CMK (cell line): ENCODE measurements at places on chromosomes 6 and 20.

DNA sequence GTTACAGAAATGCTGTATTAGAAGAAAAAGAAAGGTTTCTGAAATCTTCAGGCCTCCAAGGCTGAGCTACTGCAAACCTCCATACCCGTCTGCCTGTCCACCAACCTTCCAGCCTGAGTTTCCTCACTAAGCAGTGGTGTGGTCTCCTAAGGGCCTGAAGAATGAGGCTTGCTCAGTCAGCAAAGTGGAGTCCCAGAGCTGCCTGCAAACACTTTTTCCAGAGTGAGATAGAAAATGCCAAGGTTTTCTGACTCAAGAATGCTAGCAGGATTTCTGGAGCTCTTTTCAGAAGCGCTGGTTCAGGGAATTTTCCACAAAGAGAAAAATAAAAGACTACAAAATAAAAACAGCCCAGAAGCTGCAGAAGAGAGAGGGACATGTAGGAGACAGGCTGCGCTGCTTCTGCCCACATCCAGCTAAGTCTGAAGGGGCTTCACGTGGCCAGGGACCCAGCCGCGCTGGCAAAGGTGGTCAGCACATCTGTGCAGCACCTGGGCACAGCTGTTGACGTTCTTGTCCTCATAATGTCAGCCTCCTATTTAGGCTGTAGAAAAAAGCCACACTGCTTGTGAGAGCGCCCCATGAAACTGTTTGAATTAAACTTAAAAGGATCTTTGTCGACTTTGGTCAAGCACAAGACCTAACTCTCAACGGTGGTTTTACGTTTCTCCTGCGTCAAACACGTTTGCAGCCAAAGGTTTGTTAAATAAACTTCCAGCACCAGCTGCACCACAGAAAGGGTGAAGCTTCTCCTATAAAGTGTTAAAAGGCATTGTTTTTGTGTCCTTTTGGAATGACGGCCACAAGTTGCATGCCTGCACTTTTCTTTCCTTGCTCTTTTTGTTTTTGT, 209.0 kb downstream of the THBS2 start:
- DNase-seq = no peak

DNA sequence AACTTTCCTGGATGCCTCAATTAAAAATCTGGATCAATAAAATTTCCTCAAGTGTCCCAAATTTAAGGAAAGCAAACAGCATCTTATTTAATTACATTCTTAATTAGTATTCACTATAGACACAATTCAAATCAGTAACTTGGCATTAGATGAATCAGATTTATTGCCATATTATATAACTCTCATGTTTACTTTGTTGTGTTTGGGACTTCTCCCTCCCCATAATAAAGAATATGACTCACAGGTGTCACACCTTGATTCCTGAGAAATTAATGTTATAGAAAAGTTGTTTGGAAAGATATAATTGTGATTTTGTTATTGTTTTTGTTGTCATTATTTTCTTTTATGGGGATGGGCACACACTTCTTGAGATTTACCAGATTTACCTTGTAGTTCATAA, 18.4 kb downstream of the EYA4 start:
- no peak for DNase-seq

DNA sequence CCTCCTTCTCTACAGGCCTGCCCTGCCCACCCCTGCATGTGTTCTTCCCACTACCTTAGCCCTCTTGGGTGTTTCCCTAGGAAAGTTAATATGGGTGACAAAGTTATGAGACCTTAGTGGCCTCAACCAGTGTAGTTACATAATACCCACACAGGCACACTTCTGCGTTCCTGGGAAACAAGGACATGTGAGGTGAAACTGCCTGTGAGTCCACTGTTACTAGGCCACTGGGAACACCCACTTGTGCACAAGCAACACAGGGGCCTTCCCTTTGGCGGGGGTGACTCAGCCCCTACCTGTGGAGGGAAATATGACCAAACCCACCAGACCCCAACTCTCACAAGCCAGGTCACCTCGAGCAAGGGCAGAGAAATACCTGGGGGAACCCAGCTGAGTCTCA, 12.8 kb downstream of the PI16 start:
- no peak for DNase-seq

- no peak for DNase-seq
Measured at GRCh38 chr20:62805711-62806382, 1.2 kb downstream of the OGFR start.

- DNase-seq = no peak
Measured at GRCh38 chr6:37626915-37627314, 70.8 kb downstream of the MDGA1 start.

DNA sequence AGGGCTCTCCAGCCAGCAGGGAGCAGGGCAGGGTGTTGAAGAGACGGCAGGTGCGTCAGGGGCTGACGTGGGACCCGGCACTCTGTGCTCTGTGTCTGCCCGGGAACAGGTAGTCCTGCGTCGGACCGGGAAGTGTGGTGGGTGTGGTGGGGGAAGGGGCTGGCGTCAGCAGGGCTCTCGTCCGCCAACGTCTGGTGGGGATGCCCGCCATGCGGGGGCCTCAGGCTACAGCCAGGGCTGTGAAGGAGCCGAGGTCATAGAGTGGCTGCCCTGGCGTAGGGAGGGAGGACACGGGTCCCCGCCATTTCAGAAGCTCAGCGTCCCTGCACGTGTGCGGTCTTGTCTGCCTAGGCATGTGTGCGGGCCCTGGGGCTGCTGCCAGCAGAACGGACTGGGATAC, 25.3 kb downstream of the DNAJC5 start:
- DNase-seq = no peak

GRCh38 chr6:15872241-15873103, 209.6 kb upstream of the DTNBP1 start:
- DNase-seq = no peak

- no peak for DNase-seq
Measured at GRCh38 chr20:58890518-58891085, 38.1 kb downstream of the GNAS start.

DNA sequence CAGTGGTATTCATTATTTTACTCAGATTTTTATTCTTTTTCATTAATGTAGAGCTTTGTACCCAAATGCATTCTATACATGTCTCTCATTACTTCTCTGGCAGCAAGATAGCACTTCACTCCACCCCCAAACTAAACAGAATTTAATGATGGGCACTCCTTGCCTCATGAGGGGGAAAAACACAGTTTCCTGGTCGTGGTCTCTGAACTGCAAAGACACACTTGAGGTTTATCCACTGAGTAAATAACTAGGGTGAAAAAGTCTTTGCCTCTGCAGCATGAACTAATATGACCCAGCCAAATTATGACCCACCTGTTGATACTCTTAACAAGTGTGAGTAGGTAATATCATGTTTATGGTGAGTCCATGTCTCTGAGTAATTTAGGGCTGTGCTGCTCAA, 785.2 kb upstream of the FLRT3 start:
- DNase-seq = no peak

- no peak for DNase-seq
Measured at GRCh38 chr6:113381959-113382358, 475.2 kb upstream of the MARCKS start.

DNA sequence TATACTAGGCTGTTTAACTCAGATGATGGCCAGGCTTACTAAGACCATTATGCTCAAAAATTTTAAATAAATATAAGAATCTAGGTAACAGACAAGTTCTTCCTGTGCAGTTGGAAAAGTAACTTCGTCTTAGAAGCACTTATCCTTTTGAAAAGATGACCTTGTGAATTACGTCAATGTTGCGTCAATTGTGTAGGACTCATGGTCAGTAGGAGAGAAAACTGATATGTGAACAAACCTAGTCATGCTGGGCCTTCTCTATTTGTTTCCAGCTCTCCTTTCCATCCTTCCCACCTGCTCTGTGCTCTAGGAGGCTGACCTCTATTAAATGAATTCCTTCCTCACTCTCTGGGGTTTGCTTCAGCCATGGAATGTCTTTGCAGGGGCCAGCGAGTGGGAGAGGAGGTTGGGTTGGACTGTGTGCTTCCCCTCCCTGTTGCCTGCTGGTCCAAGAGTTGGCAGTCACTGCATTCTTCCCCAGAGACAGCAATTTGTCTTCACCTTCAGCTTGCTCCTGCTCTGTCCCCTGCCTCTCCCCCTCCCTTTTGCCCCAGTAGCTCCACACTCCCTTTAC, 128.0 kb upstream of the TNFAIP3 start:
- no peak for DNase-seq

DNA sequence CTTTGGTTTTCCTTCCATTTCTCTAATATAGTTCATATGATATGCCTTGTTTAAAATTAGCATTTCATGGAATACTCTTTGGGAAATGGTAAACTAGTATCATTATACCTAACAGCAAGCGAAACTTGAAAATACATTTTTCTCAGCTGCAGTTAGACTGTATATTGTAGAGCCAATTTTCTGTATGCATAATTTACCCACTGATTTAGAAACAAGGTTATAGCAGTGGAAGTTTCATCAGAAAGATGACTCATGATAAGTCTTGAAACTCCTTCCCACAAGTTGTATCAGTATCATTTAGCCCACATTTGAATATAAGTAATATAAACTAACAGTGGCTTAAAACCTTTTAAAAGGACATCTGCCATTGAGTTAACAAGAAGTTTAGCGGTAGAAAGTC, 164.8 kb upstream of the BMP5 start:
- DNase-seq = no peak

DNA sequence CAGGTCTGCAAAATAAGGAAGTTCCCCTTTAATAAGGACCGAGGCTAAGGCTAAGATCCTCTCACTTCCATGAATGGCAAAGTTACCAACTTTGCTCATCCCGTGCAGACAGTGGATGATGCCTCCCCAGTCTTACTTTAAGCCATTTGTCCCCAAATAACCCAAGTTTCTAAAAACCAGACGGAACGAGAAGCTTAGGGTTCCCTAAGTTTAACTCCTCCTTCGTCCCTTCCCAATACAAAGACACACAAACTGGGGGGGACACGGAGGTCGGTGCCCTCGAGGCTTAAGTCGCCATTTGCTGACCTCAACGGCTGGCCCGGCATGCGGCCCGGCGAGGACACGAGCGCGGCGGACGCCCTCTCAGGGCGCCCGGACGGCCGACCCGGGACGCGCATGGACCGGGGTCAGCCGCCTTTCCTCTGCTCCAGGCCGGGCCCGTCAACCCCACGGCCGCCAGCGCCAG, 527 bp downstream of the FBXO30 start:
- no peak for DNase-seq

- DNase-seq = no peak
Measured at GRCh38 chr20:39829256-39829655, 859.8 kb downstream of the MAFB start.

- DNase-seq = no peak
Measured at GRCh38 chr6:98832284-98833056, 1.9 kb upstream of the POU3F2 start.

DNA sequence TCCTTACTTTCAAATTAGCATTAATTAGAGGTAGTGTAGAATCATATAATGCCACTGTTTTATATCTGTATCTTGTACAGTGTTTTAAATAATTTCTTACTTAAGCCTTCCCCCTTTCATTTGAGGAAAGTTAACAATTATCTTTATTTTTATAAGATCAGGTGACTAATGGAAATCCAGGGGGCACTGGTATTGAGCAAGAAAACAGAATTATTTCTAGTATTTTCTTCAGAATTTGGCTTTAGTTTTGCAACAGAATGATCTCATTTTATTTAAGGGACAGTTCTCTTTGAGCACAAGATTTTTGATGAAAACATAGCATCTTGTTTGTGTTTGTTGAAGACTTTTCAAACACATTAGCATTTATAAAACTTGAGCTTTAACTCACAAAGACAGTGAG, 55.9 kb downstream of the RNF217 start:
- DNase-seq = no peak

DNA sequence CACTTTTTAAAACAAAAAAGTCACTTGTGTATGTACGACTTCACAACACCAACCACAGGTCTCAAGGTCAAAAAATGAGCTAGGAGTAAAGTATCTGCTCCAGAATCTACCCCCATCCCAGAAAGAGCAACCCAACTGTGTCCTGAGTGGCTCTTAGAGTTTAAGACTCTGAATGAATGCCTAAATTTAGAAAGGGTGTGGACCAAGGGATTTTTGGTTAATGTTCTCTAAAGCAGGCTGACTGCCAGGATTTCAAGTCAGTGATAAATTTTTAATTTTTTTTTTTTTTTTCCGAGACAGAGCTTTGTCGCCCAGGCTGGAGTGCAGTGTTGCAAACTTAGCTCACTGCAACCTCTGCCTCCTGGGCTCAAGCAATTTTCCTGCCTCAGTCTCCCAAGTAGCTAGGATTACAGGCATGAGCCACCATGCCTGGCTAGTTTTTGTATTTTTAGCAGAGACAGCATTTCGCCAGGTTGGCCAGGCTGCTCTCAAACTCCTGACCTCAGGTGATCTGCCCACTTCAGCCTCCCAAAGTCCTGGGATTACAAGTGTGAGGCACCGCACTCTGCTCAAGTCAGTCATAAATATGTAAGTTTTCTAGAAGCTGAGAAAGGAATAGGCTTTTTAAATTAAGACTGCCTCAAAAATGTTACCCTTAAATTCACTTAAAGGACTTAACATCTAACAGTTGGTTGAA, 20.2 kb downstream of the STAU1 start:
- no peak for DNase-seq

DNA sequence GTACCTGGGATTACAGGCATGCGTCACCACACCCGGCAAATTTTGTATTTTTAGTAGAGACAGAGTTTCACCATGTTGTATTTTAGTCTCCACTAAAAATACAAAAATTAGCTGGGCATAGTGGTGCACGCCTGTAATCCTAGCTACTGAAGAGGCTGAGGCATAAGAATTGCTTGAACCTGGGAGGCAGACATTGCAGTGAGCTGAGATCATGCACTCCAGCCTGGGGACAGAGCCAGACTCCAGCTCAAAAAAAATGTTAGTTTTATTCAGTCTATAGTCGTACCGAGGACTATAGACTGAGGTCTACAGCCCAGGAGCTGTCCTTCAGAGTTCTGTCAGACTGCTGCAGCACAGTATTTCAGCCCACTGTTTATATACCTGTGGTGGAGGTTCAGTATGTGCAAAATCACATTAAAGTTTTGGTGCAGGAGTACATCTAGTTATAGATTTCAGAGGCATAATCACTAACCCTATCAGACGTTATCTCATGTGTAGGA, 3.6 kb upstream of the CASP8AP2 start:
- DNase-seq = no peak

GRCh38 chr6:2562721-2563451, 187.8 kb downstream of the MYLK4 start:
- DNase-seq = no peak

- DNase-seq = no peak
Measured at GRCh38 chr6:73637404-73637803, 16.4 kb downstream of the SLC17A5 start.

GRCh38 chr20:37231947-37232630, 29.5 kb downstream of the GHRH start:
- no peak for DNase-seq

GRCh38 chr6:16174416-16175078, 45.7 kb downstream of the MYLIP start:
- DNase-seq = no peak

DNA sequence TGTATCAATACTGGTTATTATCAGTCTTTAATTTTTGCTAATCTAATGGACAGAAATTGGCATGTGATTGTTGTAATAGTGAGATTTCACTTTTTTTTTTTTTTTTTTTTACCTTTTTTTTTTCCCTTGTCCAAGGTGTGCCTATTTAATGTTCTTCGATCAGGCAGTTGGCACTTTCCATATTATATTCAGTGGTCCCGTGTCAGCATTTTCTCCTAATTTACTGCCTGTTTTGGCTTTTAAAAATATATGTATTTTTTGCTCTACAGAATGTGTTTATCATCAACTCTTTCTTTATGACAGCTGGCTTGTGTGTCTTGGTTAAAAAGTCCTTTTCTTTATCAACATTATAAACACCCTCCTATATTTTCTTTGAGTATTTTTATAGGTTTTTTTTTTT, 39.4 kb downstream of the CDYL start:
- DNase-seq = no peak

- DNase-seq = no peak
Measured at GRCh38 chr6:20978151-20978614, 443.9 kb downstream of the CDKAL1 start.

- no peak for DNase-seq
Measured at GRCh38 chr20:52019313-52019712, 172.3 kb downstream of the ZFP64 start.
